ENCODE measurements at places on chromosomes 4 and X.
A peak's percentile ranks its signal among the peaks of the same experiment; 100 is the strongest.

DNA sequence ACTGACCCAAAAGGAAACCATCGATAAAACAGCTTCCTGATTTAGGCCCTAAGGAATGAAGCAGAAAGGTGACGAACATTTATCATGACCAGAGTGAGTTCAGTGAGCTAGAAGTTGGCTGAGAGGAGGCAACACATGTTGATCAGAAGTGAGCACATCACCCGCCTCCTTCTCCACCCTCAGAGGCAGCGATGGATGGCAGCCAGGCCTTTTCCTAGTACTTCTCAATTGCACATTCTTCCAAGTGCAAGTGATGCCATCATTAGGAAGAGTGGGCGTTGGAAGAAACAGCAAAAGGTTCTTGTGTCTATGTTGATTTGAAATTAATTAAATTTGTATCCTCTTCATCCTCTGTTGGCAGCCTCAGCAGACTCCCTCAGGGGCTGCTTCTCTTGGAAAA lies 51.7 kb downstream of the TMEM154 start:
- peak; percentile 25 for DNase-seq

DNA sequence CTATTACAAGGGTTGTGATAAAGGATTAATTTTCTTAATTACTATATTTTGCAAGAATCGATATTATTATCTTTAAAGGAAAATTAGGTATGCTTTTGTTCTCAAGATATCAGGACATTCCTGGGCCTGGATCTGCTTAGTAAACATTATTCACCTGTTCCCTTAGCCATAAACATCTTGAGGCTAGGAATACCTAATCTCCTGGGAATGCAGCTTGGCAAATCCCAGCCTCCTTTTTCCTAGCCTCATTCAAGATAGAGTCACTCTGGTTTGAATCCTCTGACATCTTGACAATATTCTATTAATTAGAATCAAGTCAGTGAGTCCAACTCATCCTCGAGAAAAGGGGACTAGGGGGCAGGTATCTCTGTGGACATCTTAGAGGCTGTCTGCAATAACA lies 327.1 kb downstream of the STIM2 start:
- no peak for DNase-seq

- no peak for DNase-seq
Observed at GRCh38 chr4:12071316-12071715, 642.6 kb upstream of the HS3ST1 start.

DNA sequence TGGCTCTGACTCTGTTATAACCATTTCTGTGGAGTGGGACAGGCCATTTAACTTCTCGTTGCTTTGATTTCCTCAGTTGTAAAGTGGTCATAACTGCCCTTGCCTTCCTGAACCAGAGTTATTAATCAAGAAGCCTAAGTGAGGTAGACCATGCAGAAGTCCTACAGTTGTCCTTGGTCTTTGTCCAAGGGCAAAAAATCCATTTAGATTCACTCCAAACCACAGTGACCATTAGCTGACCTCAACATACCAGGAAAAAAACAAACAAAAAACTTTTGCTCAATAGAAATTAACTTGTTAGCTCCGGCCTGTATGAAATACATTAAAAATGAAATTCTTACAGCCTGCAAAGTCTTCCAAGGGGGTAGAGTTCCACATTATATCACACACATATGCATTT lies 52.7 kb downstream of the TBC1D9 start:
- peak; percentile 74 for DNase-seq

DNA sequence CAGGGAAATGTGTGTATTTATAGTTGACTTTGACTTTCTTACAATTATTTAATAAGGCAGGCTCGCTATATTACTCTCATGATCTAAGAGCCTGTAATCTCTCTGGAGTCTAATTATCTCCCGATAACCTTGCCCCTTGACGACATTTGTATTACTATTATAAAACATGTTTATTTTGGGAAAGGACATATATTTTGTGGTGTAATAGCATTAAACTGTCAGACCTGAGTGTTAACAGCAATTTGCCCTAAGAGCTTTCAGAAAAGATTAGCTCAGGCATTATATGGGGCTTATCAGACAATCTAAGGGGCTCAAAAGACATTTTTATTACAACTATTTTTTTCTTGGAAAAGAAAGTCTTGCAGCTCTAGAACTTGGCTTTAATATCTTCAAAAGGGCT lies 427.9 kb upstream of the SLIT2 start:
- no peak for DNase-seq

DNA sequence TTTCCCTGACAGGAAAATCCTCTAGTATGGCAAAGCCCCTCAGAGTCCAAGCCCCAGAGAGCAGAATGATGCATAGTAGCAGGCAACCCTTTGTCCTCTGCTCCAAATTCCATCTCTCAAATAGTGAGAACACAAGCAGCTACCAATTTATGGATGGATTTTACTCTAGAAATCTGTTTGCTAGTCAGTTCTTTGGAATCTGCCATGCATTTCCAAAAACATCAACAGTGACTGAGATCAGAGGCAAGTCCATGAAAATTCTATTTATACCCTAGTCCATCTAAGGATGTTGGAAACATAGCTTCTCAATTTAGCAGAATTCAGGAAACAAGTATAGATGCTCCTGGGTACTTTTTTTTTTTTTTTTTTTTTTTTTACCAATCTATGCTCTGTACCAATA lies 10.0 kb upstream of the CC2D2A start:
- DNase-seq, result no peak

GRCh38 chrX:117972711-117973109 lies 143.9 kb downstream of the KLHL13 start:
- no peak for DNase-seq

DNA sequence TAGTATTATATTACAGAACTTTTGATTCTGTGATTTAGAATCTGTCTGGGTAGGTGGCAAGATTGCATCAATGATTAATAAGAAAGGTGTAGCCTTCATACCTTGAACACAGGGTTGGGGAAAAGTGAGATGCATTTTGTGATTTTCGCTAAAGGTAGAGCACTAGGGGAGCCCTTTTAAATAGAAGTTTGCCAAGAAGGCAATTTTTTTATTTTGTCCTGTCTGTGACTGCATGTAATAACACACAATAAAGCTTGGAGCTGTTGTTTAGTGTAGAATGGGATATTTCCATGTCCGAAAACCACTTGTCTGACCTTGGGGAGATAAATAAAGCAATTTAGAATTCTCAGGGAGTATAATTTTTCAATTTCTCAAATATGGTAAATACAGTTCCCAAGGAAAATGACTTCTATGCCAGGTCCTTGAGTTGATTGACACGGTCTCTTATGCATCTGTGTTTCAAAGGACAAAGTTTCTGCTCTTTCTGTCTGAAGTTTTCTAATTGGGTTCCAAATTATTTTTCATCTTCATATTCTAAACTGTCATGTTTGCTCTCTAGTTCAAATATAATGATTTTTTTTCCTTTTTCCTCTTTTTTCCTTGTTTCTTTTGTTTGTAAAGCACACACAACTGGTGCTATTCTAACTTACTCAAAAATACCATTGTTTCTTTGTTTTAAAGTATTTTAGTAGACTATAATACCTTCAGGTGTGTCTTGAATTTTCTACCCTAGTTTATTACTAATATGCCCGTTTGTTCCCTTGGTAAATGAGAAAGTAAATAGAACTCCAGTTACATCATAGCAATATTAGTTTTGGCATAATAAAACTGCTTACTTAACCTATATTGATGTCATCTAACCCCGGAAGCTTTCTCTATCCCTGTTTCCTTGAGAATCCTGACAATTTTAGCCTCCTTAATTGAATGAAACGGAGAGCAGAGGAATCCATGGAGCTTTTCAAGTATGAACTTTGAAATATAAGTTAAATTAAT lies 87.8 kb upstream of the BMPR1B start:
- DNase-seq, result no peak

- no peak for DNase-seq
Observed at GRCh38 chr4:115292320-115293092, 179.1 kb upstream of the NDST4 start.

All from fibroblast of the aortic adventitia (primary cell).